ENCODE measurements at places on chromosomes 13 and 19.

- no peak for DNase-seq
Measured at GRCh38 chr19:21921691-21922180, 85.8 kb upstream of the ZNF43 start.

GRCh38 chr19:44820648-44821609 lies 12.0 kb downstream of the BCAM start:
- no peak for DNase-seq

DNA sequence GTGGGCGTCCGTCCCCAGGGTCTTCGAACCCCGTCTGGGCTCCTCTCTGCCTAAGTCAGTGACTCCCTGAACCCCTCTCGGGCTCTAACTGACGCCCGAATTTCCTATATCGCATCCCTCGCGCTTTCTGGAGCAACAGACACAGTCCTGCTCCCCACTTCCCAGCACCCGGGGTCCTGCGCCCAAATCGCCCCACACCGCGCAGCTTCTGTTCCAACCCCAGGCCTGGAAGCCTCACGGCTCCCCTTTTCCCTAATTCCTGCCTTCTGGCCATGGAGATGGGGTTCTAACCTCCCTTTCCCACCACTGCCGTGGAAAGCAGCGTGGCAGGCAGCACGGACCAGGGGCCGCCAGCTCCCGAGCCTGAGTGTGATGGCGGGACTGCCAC lies 1.6 kb upstream of the GRTP1 start:
- DNase-seq: no peak

DNA sequence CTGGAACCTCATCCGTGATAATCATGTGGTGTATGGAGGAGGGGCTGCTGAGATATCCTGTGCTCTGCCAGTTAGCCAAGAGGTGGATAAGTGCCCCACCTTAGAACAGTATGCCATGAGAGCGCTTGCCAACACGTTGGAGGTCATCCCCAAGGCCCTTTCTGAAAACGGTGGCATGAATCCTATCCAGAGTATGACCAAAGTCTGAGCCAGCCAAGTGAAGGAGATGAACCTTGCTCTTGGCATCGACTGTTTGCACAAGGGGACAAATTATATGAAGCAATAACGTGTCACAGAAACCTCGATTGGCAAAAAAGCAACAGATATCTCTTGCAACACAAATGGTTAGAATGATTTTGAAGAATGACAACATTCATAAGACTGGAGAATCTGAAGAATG lies 251.2 kb upstream of the OBI1 start:
- DNase-seq: no peak

- DNase-seq: no peak
Measured at GRCh38 chr13:25927363-25927762, 124.5 kb downstream of the SHISA2 start.

DNA sequence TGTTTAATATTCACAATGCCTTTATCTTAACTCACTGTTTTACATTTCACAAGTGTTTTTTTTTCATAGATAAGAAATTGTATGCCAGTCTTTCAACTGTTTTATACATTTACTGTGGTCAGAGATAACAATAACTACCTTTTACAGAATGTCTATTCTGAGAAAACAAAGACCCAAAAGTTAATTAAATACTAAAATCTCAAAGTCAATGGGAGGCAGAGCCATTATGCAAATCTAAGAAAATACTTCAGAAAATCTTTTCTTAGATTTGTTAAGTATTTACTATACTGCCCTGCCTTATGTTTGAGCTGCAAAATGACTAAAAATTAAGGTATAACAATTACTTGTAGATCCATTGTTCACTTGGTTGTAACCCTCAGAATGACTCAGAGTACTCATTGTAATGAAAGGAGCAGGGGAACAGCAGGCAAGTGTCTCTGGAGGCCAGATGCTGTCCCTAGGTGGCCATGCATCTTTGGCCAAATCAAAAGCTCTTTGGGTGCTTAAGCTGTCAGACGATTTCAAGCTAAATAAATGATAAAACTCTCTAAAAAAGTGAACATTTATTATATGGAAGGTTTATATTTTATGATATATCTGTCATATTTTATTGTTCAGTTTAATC lies 770.1 kb upstream of the PCDH20 start:
- no peak for DNase-seq

DNA sequence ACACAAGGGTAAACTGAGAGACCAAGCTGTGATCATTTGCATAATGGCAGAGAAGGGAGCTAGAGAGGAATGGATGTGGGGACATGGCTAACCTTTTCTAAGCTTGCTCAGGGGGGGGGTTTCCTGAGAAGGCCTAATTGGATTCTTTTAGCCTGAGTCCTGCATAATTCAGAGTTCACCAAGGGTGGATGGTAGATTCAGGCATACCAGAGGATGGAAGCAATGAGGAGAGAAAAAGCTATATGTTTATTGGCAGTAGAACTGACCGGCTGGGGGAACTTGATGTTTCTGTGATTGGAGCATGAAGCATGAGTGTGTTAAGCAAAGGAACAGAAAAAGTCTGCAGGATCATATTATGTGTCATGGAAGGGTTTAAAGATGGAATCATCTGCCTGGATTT lies 65.9 kb upstream of the KLF12 start:
- no peak for DNase-seq

DNA sequence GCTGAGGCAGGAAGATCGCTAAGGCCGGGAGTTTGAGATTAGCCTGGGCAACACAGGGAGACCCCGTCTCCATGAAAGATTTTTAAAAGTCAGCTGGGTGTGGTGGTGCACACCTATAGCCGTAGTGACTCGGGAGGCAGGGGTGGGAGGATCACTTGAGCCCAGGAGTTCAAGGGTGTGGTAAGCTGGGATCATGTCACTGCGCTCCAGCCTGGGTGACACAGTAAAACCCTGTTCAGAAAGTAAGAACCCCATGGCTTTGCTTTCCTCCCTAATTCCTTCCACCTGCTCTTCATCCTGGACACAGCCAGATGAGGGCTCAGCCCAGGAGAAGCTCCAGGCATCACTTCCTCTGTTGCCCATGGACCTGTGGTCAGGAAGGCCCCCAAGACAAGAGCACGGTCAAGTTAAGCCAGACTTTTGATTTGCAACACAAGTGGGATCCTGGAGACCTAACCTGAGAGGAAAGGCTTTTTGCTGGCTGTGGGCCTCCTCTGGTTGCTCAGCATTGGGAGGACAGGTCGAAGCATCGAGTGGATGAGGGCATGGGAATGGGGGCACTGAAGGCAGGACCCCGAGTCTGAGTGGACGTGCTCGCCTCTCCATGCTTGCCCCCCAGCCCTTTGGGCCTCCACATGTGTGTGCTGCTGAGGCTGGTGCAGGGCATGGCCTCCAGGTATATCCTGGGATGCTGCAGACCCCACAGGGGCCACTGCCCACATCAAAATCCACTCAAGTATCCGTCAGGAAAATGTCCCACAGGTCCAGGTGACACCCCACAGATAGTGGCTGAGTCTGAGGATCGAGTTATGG lies 25.4 kb downstream of the TUBA3C start:
- no peak for DNase-seq

- DNase-seq: no peak
Measured at GRCh38 chr13:112103961-112104880, 37.3 kb downstream of the SOX1 start.

DNA sequence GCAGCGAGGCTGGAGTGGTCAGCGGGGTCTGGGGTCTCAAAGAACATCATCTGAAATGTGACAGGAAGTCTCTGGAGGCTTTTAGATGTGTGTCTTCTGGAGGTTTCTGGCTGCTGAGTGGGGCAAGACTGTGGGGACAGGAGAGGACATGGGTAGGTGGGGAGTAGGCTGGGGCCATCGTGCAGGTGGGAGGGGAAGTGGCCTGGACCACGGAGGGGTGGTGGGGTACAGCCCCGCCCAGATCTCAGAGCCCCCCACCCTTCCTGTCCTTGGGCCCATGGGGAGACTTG lies 6.2 kb downstream of the AP1M1 start:
- DNase-seq: no peak

DNA sequence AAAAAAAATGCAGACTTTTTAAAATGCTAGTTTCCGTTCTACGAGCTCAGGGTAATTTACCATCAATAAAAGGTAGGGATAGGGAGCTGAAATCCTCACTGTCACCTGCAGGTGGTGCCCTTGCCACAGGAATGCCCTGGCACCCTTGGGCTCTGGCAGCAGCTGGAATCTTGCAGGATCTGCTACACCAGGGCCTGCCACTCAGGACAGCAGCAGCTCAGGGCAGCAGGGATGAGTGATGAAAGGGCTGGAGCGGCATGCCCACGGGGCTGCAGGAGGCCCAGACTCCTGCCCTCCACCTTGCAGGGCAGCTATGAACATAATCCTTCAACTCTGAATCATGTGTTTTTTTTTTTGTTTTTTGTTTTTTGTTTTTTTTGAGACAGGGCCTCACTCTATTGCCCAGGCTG lies 54.0 kb downstream of the GNG7 start:
- DNase-seq: peak; percentile 71

- DNase-seq: no peak
Measured at GRCh38 chr13:114037674-114038073, 63.8 kb upstream of the C13orf46 start.

GRCh38 chr19:18672606-18673337 lies 10.7 kb upstream of the CRTC1 start:
- no peak for DNase-seq

- no peak for DNase-seq
Measured at GRCh38 chr13:108322206-108322824, 52.8 kb downstream of the TNFSF13B start.

GRCh38 chr13:32988608-32989289 lies 27.5 kb upstream of the KL start:
- DNase-seq: no peak

GRCh38 chr13:21638319-21639282 lies 32.3 kb upstream of the FGF9 start:
- peak; percentile 37 for DNase-seq

DNA sequence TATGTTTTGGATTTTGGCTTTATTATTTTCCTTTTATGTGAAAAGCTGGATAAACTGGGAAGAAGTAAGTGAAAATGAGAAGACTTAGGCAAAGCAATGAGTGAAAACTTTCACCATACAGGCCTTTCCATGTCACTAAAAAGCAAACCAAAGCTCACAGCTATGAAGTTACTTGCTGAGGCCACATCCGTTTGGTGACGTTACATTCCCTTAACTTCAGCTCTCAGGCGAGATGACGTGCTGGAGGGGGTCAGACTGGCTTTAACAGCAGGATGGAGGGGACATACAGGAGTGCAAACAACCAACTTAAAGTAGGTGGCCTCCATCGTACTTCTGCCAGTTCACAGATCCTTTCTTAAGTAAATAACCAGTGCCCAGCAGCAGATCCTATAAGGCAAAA lies 522.3 kb downstream of the MYO16 start:
- no peak for DNase-seq

GRCh38 chr13:30934381-30934780 lies 1.9 kb downstream of the TEX26 start:
- no peak for DNase-seq

GRCh38 chr19:46066471-46066870 lies 25.7 kb upstream of the IGFL4 start:
- no peak for DNase-seq

DNA sequence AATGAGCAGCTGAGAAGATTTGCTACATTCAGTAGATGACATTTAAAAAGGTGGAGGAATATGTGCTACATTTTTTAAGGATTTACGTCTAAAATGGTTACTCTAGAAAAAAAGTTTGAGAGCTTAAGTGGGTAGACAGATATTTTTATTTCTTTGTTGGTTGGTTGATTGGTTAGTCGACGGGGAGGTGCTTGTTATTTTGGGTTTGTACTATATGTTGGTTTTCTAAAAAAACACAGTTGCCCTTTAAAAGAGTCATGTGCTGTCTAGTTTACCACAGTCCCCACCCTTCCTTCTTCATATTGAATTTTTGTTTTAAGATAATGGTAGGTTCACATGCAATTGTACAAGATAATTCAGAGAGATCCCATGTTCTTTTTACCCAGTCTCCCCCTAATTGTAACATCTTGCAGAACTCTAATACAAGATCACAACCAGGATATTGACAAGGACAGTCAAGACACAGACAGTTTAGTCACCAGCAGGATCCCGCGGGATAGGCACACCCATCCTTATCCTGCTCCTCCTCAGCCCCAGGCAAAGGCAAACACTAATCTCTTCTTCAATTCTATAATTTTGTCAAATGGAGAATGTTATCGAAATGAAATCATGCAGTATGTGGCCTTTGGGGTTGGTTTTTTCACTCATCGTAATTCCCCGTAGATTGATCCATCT lies 171.4 kb downstream of the FOXO1 start:
- no peak for DNase-seq

DNA sequence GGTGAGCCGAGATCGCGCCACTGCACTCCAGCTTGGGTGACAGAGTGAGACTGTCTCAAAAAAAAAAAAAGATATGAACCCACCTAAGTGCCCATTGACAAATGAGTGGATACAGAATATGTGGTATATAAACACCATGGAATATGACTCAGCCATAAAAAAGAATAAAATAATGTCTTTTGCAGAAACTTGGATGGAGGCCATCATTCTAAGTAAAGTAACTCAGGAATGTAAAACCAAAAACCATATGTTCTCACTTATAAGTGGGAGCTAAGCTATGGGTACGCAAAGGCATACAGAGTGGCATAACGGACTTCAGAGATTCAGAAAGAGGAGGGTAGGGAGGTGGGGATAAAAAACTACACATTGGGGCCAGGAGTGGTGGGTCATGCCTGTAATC lies 29.5 kb downstream of the PLA2G4C start:
- no peak for DNase-seq

DNA sequence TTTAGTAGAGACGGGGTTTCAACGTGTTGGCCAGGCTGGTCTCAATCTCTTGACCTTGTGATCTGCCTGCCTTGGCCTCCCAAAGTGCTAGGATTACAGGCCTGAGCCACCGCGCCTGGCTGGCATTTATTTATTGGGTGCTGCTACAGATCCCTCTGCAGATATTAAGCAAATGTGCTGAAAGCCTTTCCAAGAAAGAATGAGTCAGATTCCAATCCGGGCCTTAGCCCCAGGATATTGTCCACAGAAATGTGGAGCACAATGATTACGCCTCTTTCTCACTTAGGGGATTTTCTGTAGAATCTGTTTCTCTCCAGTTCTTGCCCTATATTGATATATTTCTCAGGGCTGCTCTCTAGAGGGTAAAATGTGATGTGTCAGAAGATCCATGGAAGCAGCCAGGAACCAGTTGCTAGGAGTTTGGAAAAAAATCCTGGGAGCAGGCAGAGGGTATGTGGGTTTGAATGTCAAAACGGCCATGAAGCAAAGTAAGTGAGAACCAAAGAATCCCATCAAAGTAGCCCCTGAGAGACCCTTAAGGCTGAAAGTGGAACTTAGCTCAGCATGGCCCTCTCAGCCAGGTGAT lies 24.8 kb upstream of the IGFL4 start:
- no peak for DNase-seq
